ENCODE measurements at places on chromosomes 5 and 9.

DNA sequence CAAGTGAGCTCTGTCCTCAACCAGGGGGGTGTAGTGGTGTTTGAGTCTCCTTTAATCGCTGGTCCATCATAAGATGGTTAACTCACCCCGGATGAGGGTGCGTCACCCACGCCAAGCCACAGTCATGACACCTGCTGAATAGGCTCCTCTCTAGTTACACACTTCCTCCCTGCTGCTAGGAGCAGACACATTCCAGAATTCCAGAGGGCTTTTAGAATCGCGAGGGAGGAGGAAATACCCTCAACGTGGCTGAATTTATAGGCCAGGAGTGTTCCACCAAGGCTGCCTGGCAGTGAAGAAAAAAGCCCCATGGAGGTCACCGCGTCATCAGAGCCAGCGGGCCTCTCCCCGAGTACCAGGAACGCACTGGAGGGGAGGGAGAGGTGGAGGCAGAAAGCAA lies 5.1 kb downstream of the GLRX start:
- DNase-seq = peak; percentile 52

GRCh38 chr9:127876764-127877562 lies 512 bp downstream of the AK1 start:
- DNase-seq = no peak

GRCh38 chr9:137064027-137064879 lies 6.1 kb downstream of the SAPCD2 start:
- peak; percentile 68 for DNase-seq

DNA sequence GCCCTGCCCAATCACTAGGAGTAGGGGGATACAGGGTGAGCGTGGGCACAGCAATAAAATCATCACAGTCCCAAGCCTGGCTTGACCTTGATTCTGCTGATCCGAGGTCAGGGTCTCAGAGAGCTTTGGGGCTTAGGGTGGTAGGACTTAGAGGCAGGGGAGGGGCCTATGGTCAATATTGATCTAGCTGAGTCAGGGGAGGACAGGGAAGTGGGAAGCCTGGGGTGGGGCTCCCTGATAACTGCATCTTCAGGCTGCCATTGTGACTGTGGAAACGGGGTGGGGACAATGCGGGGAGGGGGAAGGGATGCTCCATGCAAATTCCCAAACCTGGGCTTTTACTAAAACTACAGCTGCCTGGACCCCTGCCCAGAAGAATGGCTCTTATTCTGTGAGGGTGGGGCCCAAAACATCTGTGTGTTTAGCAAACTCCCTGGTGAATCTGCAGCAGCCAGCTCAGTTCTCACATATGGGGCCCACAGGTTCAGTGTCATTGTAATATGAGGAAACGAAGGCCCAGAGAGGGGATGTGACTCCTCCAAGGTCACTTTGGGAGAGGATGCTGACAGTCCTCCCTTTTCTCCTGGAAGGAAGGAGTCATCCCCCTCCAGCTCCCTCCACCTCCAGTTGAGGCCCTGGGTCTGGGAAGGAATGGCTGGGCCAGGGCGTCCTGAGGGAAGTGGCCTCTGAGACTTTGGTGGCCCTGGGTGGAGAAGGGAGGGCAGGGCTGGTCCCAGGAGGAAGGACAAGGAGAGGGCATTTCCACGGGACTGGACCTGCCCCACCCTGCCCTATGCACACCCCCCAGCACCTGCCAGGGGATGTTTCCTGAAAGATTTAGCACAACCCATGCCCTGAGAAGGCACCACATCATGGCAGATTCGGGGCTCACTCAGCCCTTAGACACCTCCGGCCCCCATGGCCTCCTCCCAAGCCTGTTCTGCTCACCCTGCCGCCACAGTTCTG lies 26.4 kb downstream of the SLC6A7 start:
- DNase-seq = no peak

All from CD8-positive, alpha-beta T cell (primary cell).